ENCODE measurements at places on chromosomes 2 and 18.

GRCh38 chr2:89833780-89834117 is 1142.3 kb downstream of the RPIA start:
- DNase-seq = no peak

GRCh38 chr2:68420254-68420910 is 46.7 kb downstream of the FBXO48 start:
- no peak for DNase-seq

DNA sequence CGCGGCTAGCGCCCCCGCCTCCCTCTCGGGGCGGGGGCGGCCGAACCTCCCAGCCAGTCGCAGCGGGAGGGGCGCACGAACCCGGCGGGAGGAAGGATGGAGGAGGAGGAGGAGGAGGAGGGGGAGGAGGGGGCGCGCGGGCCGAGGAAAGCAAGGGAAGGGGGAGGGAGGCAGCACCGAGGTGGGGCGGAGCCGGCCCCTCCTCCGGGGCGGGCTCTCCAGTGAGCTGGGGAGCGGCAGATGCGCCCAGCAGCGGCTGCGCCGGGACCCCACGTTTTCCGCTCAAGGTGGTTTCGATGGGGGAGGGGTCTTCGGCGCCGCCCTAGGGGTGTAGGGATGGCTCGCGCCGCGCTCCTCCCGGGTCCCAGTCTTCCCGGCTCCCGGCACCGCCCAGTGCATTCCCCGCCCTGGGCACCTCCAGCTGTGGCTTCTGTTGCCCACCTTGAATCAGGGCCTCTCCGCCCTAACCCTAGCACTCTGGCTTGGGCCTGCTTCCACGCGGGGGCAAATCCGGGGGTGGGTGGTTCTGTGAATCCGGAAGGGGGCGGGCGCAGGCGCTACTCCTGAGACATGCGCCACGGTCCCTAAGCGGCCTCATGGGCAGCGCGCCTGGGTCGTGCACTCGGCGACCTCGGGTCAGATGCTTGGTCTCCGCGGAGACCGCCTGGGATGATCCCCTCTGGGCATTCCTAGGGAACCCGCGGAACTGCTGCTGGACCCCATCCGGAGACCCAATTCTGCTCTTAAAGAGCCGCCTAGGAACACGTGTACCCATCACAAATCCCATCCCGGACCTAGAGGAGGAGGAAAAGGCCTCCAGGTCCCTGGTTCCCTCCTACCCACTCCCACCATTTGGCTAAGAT is at the start of gene FBXO41:
FBXO41 (minus strand) TSS at position 183 of the 863 bp plus-strand sequence. CDS start 14,848 bp downstream, outside the sequence.
- peak; percentile 74 for DNase-seq

DNA sequence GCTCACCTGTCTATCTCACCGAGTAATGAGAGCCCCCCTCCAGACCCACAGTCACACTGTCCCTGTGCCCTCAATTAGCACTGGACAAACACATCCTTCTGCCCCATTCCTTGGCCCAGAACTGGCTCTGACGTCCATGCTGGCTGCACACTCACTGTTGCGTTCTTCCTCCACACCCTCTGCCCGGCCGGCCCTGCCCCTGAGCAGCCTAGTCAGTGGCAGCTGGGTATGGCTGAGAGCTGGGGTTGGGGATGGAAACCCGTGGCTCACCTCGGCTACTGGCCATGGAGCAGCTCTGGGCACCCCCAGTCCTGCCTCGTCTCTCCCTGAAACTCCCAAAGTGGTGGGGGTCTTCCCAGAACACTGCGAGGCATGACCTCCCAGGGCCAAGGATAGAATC is 6.5 kb upstream of the UCN start:
- no peak for DNase-seq

GRCh38 chr2:227748079-227748478 is 2.4 kb downstream of the SCYGR8 start:
- no peak for DNase-seq

DNA sequence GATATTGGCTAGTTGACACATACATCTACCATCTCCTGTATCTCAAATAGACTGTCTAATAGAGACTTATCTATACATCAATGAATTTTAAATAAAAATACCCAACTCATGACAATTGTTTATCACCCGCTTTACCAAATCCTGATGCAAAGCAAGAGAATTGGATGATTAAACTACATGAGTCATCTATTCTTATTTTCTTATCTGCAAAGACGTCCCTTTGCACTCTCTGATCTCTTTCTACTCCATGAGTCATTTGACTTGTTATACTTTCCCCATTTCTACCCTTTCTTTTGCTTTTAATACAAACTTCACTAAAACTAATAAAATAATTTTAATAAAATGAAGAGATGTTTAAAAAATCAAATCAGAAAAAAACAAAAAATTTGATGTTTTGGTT is 261.7 kb upstream of the MAP2 start:
- no peak for DNase-seq

DNA sequence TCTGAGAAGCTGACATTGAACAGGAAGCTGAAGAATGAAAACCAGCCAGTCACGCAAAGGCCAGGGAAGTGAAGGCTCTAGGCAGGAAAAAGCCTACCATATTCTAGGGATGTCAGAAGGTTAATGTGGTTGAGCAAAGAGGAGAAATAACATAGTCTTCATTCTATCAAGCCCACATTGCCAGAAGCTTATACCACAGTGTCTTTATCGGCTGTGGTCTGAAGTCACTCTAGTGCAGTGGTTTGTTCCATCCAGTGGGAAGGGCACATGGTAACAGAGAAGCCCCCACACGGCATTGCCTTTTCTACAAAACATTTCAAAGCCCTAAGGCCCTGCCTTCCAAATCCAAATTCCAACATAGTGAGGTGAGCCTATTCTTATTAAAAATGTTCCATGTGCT is 311.3 kb downstream of the TNS1 start:
- DNase-seq = no peak

DNA sequence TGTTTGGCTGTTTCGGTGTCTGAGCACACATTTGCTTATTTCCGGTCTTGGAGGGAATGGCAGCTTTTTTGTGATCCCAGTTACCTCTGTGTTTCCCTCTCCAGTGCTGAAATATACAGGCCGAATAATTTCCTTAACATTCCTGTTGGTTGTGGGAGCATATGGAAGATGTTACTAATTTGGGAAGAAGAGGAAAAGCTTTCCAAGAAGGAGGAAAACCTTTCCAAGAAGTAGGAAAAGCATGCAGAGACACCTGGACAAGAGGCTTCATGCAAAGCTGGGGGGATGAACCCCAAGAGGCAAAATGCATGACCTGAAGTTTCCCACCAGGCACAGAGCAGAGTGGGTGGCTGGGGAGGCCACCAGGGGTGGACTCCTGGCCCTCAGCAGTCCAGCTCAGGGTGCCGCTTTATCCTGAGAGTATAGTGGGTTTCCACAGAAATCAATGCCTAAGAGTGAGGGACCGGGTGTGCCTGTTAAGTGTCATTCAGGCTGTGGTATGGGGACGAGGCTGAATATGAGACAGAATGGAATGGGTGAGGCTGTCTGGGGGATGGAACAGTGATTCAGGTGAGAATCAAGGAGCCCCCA is 25.5 kb upstream of the GNAL start:
- DNase-seq = no peak

DNA sequence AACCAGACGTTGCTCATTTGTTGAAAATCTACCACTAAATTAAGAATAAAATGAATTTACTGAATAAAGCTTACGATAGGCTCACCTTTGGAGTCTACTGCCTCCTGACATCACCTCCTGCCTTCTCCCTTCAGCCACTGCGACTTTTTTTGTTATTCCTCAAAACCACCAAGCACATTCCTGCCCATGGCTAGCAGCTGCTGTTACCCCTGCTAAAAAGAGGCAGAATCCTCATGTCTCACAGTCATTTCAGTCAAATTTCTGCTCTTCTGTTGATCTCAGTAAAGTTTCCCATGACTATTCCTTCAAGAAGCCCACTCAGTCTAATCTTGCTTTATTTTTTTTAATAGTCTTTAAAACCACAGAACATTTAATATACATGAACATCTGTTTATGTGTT is 40.8 kb upstream of the ANKRD62 start:
- DNase-seq = no peak

GRCh38 chr2:128549094-128549493 is 230.4 kb upstream of the HS6ST1 start:
- no peak for DNase-seq

DNA sequence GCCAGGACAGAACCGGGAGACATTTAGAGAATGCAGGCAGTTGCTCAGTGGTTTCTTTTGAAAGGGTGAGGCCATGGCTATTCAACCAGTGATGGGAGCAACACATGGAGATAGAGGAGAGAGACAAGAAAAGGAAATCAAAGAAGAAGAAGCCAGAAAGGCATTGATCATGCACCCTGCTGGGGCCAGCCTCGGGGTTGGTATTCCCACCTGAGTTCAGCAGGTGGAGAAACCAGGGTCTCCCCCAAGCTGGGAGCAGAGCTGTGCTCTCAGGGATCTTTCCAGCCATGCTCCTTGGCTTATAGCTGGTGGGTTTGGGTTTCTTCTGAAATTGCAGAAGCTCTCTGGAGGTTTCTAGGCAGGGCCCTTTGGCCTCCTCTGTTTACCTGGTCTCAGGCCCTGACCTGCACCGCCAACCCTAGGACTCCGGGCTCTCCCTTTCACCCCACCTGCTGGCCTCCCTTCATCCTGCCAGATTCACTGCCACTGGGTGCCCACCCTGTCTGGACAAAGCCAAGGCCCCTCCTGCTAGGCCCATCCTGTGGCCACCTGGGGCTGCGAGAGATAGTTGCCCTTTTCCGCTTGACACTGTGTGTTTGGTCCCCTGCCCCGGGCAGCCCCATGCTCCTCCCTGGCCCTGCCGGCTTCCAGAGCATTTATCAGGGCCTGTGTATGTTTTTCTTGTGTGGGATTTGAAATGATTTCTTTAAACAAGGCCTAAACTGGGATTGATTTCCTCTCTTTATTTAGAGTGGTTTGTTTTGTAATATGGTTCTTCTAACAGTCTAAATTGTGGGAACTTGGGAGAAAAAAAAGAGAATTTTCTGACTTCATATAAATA is 126.7 kb downstream of the DDX1 start:
- no peak for DNase-seq

GRCh38 chr2:21096458-21096857 is 27.3 kb upstream of the TDRD15 start:
- no peak for DNase-seq

DNA sequence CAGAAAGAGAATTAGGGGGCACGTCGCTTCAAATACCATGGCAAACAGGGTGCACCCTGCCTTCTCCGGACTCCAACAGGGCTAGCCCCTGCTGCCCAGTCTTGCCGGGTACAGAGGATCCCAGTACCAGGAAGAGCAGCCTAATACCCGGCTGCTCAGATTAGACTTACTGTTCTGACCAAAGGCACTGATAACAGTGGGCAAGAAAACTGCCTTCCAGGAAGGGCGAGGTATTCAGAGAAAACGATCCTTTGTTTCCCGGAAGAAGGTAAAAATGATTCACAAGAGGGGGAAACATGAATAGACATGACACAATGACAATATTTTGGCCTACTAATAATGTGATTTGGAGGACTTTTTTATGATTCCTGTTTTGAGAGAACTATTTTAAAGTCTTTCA is 99.9 kb downstream of the SS18 start:
- no peak for DNase-seq

GRCh38 chr2:136357007-136357380 is 239.0 kb upstream of the CXCR4 start:
- DNase-seq = no peak

GRCh38 chr2:108124736-108125495 is 114.9 kb upstream of the SULT1C3 start:
- no peak for DNase-seq

- DNase-seq = no peak
Measured at GRCh38 chr2:161994761-161995520, 79.1 kb downstream of the DPP4 start.

DNA sequence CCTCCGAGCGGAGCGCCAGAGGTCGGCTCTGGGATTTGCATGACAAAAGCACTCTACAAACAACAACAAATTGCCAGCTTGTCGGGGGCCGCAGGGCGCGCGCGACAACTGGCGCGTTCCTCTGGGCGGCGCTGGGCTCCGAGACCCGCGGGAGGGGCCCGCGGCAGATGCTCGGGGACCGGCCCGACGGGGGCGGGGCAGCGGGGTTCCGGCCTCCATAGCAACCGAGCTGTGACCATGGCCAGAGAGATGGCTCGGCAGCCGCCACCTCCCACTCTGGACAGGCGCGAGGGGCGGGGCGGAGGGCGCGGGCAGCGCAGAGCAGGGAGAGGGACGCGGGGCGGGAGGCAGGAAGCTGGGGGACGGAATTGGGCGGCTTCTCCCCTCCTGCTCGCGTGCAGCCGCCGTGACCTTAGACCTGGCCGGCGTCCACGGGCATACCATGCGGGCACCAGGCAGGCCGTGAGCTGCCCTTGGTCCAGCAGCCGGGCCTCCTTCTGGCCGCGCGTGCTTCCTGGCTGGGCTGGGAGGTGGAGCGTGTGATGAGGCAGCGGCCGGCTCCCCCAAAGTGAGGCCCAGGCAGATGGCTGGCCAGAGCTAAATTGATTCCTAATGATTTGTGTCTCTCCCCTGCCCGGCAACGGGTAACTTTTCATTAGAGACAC is 171.5 kb downstream of the CELF4 start:
- DNase-seq = no peak

DNA sequence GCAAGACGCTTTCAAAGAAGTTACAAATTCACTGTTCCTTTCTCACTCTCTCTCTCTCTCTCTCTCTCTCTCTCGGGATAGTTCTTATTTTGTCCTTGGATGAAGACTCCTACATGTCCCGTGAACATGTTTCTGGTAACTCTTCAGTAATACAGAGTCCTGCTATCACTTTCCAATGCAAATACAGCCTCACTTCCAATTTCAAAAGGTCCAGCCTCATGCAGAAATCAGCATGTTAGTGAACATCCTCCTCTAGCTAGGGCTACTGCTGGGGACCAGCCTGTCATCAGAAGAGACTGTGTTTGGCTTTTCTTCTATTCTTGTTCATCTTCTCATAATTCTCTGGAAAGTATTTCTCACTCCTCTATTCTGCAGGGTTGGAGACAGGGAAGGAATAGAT is 1306.7 kb upstream of the CELF4 start:
- no peak for DNase-seq

DNA sequence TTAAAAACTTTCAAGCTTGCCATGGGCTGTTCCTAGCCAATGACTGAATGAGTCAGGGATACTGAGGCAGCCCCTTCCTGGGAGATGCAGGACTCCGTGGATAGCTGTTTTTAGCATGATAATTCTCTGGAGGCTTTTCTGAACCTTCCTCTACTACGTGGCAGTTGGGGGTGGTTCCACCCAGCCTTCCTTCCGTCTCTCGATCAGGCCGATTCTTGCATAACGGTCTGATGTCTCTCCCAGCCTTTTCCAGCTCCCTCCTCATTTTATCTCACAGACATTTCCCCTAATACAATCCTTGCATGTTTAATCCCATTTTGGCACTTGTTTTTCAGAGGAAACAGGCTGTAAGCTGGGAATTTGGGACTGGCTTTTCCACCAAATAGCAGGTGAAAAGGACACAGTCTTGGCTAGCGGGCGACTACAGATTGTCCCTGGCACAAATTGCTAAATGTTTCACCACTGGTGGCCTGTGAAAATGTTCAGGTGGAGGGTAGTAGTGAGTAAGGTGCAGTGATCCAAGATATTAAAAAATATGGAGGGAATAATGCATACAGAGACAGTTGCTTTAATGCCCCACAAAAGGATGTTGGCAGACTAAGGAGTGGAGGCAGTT is 21.0 kb upstream of the CTLA4 start:
- no peak for DNase-seq

DNA sequence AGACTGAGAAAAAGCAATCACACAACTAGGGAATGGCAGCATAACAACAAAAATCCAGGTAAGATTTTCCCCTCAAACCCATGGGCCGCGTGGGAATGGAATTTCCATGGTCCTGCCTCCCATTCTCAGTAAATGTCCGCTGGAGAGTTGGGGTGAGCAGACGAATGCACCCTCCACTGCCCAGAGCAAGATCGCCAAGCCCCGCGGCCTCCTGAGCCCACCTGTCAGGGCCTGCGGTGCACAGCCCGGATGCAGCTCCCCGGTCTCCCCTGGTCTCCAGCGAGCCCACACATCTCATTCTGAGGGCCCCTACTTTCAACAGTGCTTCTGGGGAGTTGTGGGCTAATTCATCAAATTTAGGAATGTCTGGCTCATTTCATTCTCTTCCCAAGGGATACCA is 327.4 kb upstream of the HS6ST1 start:
- no peak for DNase-seq

Measured in CD4-positive, alpha-beta T cell treated with Interleukin-12 subunit alpha and Interleukin-12 subunit beta, for 1 hour (primary cell).